Umbilical cord (tissue), 2 donors: ENCODE measurements at places on chromosomes 16 and 17. TPM values are rescaled to one million over a fixed set of nuclear protein-coding genes. Genes with fewer than 3 reads are reported as not detected.
A peak's percentile ranks its signal among the peaks of the same experiment; 100 is the strongest.

- no peak for DNase-seq
Measured at GRCh38 chr16:23175651-23176050, 6.9 kb upstream of the SCNN1G start.

- peak; percentile 99 for DNase-seq
Measured at GRCh38 chr17:50203604-50204345, 2.3 kb upstream of the COL1A1 start.

DNA sequence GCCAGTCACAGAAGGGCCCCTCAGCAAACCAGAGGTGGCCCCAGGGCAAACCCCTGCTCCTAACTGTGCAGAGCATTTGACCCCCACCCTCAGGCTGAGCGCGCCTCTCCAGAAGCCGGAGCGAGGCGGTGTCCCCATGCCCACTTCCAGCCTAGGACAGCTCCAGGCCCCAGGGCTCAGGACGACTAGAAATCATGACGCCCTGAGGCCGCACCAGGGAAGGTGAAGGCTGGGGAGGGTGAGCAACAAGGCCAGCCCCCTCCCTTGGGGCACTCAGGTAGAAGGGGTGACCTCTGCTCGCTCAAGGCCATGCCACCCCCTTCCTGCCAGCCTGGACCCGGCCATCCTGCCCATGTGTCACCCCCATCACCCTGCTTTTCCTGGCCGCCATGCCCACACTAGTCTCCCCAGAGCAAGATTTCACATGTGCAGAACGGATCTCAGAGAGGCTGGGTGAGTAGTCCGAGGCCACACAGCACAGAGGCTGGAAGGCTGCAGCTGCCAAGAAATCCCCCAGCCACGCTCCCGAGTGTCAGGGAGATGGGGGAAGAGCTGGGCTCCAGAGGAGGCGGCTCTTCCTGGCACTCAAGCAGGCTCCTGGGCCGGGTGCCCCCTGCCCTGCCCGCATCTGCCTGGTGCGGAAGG, 2.1 kb upstream of the PVALEF start:
- DNase-seq = no peak

DNA sequence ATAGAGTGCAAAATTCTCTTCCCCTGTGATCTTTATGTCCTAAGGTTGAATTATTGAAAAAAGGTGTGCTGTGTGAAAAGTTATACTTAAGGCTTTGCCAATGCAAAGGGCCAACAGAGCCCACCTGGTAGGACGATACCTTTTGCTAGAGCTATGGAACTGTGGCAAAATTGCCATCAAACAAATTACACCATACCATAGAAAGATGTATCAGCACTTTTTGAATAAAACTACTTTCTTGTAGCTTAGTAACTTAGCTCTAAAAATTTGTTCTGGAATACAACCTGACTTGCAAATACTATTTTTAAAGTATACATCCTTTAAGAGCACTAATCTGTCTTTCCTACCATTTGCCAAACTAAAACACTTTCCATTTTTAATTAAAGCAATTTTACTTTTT, 147.2 kb upstream of the ERCC4 start:
- DNase-seq = no peak

GRCh38 chr17:76567634-76568432, 17.8 kb downstream of the ST6GALNAC2 start:
- DNase-seq = no peak

- DNase-seq = peak; percentile 66
Measured at GRCh38 chr17:73969956-73970355, 233.5 kb upstream of the RPL38 start.

KRTAP2-2 gene
- 8.4 TPM for total RNA-seq

SLC13A2 gene
- total RNA-seq = 0.72 TPM

FBXO39 gene
- 5.5 TPM for total RNA-seq
